Fibroblast of skin of scalp (primary cell): ENCODE measurements at places on chromosomes 3 and 15.

- DNase-seq: no peak
These were observed 76.4 kb downstream of the CHSY1 start for GRCh38 chr15:101175401-101175800.

DNA sequence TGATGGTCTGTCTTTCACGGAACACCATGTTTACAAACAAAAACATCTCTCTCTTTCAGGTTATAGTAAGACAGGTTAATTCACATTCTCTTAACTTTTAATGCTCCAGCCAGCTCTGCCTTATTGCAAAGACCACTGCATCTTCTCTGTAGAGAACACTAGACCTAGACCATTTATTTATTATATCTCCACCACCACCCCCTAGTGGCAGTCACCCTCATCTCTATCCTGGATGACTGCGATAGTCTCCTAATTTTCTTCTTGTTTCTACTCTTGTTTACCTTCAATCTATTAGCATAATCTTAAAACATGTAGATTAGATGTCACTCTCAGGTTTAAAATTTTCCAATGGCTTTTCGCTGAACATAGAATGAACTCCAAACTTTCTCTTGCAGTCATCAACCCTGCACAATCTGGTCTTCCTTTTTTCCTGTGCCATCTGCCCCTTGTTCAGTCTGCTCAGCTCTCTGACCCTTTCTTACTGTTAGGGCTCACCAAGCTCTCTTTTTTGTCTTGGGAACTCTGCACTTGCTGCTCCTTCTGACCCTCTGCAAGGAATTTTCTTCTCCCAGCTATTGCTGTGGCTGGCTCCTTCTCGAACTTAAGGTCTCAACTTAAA, 155.6 kb downstream of the SQOR start:
- peak; percentile 7 for DNase-seq

DNA sequence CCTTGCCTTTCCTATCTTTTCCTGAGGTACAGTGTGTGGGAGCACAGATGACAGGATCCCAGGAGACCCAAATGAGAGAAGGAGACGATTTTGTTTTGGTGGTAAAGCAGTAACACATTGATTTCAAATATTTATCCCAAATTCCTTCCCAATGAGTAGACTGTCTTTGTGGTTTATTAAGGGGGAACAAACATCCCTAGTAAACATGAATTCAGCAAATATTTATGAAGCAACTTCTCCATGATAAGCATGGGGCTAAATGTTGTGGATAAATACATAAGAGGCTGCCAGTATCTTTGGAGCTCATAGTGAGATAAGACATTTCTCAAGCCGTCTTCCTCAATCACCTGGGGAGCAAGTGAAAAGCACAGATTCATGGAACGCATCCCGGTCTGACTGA, 460.8 kb upstream of the CFAP20DC start:
- DNase-seq: peak; percentile 31

DNA sequence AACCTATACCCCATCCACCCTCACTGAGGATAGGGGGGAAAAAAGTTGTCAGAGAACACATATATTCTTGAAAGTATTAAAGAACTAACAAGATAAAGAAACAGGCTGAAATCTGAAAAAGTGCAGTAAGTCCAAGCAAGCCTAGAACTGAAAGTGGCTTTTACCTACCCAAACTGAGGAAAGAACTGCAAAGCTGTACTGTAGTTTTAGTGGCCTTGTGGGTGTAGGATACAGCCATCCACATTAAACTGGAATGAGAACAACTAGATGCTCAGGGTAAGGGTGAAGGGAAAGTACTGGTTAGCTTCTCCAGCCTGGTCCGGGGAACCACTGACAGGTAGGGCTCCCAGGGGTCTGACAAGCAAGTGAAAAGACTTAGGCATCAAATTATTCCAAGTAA, 10.1 kb downstream of the UBP1 start:
- no peak for DNase-seq

GRCh38 chr3:19967812-19968211, 20.9 kb downstream of the RAB5A start:
- no peak for DNase-seq

GRCh38 chr15:71011503-71012155, 103.6 kb upstream of the THSD4 start:
- peak; percentile 64 for DNase-seq

GRCh38 chr3:6260551-6261191, 600.2 kb upstream of the GRM7 start:
- no peak for DNase-seq

- DNase-seq: no peak
These were observed 59.5 kb downstream of the HERC2 start for GRCh38 chr15:28262438-28262837.
